Sigmoid colon (tissue), 7 donors: ENCODE measurements at places on chromosomes 1 and 21. TPM values are rescaled to one million over a fixed set of nuclear protein-coding genes. Genes with fewer than 3 reads are reported as not detected.

The FCRL5 gene
- not detected for polyA plus RNA-seq

The PAX7 gene
- not detected for polyA plus RNA-seq

The BMP8A gene
- 0.79 TPM for polyA plus RNA-seq

The GREM2 gene
- polyA plus RNA-seq = 3.8 TPM

The KRTAP21-2 gene
- not detected for polyA plus RNA-seq

The FBXO44 gene
- 14.2 TPM for polyA plus RNA-seq

The FCRL6 gene
- polyA plus RNA-seq = 0.38 TPM

The KRTAP12-2 gene
- polyA plus RNA-seq = not detected

The ORC1 gene
- 6.1 TPM for polyA plus RNA-seq

- no peak for DNase-seq
Observed at GRCh38 chr21:31136891-31137290, 98.6 kb upstream of the KRTAP19-8 start.

DNA sequence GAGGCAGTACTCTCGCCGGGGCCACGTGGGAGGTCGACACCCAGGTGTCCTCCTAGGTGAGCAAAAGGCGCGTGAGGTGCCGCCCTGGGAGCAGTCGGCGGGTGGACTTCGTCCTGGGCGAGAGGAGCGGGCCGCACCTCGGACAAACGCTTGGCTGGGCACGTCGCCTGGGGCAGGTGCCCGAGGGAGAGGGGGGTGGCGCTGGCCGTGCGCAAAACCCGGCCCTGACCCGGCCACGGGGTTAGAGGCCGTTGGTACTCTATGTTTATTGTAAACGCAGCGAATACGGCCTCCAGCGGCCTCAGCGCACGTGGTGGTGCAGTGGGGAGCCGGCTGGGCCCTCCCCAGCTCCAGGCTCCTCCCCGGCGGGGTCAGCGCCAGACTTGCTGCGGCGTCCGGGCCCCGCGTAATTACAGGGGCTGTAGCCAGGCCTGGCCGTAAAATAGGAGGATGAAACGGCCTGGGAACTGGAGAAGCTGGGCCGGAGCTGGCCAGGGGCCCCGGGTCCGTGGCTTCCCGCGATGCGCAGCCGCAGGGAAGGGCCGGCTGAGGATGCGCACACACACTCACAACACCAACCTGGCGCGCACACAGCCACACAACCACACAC, 1.6 kb upstream of the EFNA1 start:
- DNase-seq = peak; percentile 89

DNA sequence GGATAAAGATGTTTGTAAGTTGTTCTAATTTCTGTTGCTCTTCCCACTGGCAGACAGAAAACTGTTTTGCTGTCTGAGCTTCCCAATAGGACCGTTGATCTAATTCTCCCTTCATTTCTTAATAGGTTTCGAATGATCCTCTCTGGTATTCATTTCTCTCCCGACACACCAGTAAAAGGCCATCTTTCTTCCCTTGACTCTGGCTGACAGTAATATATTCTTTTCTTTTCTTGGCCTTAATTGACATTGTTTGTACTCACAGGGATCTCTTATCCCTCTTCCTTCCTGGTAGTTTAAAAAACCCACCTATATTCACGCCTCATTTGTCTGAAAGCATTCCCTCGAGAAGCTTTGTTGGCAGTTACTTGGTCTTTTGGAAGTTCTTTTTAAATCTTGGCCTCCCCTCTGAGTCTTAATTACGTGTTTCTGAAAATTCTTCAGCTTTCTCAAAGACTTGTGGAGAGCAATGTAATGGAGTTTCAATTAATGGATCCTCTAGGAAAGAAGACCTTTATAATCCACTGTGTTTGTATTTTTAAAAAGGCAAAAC, 40.3 kb downstream of the MAP10 start:
- DNase-seq = no peak

DNA sequence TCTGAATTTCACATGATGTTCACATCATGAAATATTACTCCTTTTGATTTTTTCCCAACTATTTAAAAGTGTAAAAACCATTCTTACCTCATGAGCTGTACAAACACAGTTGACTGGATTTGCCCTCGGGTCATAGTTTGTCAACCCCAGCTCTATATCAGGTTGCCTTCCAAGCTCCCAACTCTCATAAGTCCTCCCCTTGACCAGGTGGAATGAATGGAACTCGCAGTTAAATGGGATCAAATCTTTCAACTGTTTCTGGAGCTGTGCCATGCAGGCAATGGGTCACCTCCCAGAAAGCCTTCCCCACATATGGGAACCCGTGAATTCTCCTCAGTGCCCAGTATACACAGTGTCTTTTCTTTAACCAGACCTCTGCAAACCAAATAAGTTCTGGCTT, 169.8 kb upstream of the FOXD3 start:
- no peak for DNase-seq

DNA sequence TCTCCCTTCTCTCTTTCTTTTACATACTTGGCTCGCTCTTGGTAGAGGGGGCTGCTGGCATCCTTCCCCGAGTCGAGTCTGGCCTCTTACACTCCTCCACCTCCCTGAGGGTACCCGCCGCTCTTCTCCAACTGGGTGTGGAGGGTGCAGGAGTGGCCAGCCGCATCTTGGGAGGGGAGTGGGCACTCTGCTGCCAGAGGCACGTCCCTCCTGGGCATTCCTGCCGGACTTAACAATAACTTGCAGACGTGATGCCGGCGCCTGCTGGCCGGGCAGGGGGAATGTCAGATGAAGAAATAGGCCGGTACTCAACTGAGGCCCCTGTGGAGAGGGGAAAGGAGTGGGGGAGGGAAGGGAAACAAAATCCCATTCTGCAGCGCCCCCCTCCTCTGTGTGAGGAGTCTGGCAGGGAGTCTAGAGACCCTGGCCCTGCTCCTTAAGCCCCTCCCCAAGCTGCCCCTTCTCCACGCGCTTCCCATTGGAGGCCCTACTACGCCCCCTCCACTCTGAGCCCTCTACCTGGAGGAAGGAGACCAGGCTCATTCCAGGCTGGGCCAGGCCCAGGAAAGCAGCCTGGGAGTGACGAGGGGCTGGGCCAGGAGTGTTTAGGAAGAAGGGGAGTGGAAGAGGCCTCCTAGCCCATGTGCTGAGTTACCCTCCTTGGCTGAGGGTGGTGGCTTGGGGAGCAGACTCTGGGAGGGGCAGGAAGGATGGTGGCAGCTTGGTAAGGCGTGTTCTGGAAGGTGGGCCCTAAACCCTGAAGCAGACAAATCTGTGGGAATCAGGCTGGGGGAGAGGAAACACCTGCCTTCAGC, 1.8 kb downstream of the ATP2B4 start:
- DNase-seq = peak; percentile 86

- DNase-seq = no peak
Observed at GRCh38 chr1:105204836-105205371, 1455.2 kb downstream of the AMY1C start.

GRCh38 chr1:47725000-47725473, 272.1 kb downstream of the TRABD2B start:
- no peak for DNase-seq

- no peak for DNase-seq
Observed at GRCh38 chr21:44487831-44488230, 32.5 kb downstream of the LRRC3 start.

- DNase-seq = no peak
Observed at GRCh38 chr1:81846630-81847029, 45.9 kb downstream of the ADGRL2 start.

DNA sequence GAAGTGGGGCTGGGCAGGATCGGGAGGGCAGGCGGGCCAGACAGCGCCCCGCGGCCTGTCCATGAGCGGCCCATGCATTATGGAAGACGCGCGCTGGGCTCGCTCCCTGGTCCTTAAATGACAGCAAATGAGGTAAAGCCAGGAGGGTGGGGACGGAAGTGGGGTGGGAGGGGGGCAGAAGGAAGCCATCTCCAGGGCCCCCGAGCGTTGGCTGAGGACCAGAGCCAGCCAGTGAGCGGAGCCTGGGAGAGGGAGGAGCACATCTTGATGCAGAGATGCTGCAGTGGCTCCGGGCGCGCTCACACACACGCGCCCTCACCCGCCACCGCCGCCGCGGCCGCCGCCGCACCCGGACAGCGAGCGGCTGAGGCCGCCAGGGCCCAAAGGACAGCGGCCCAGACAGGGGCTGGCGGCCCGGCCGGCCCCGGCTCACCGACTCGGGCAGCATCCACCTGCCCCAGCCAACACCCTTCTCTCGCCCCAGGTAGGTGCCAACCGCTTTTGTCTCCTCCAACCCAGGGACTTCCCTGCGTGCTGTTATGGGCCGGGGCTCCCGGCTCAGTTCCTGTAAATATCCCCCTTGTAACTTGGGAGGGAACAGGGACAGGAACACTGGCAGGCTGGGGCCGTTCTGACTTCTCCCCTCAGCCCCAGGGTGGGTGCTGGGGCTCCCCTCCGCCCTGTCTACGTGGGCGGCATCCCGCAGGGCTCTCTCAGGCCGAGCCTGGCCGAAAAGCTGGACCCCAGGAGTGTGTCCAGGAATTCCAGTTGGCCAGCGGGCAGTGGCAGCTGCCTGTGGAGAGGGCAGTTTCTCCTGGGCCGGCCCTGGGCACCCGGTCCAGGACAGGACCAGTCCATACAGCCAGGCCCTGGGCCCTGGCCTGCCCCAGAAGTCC, at the start of gene CNTN2:
Gene CNTN2 (plus strand): TSS at position 302 of the 896 bp plus-strand sequence. CDS start 9,974 bp downstream, outside the sequence.
- no peak for DNase-seq

- DNase-seq = no peak
Observed at GRCh38 chr1:23836037-23836436, 10.8 kb upstream of the HMGCL start.

DNA sequence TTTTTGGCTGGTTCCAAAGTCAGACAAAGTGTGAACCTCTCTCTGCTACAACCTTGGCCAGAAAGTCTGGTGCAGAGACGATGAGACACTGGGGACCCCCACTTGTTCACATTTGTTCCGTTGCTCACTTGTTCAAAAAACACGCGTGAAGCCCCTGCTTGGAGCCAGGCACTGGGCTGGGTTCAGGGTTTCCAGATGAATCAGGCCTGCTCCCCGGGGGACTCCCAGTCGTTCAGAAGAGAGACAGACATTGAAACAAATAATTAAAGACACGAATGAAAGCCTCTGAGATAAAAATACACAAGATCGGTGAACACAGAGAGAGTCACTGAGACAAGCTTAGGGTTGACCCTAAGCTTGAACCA, 101.5 kb upstream of the RUNX3 start:
- no peak for DNase-seq

GRCh38 chr1:206524739-206525364, 17.5 kb downstream of the RASSF5 start:
- peak; percentile 52 for DNase-seq

GRCh38 chr1:204459706-204460105, 34.9 kb downstream of the PIK3C2B start:
- no peak for DNase-seq

DNA sequence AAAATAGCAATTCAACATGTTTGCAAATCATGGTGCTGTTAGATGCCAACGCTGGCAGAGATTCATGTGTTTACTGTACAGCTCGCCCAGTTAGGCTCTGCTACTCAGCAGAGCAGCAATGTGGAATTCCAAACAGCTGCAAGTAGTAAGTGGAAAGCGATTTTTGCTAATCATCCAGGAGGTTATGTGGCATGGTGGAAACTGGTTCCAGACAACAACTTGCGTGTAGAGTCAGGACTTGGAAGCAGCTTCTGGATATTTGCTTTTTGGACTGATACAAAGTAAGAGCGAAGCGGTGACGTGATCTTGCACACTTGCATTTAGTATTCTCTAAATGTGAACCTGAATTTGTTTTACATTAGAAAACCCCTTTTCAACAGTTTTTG, 27.1 kb upstream of the HHAT start:
- DNase-seq = no peak

DNA sequence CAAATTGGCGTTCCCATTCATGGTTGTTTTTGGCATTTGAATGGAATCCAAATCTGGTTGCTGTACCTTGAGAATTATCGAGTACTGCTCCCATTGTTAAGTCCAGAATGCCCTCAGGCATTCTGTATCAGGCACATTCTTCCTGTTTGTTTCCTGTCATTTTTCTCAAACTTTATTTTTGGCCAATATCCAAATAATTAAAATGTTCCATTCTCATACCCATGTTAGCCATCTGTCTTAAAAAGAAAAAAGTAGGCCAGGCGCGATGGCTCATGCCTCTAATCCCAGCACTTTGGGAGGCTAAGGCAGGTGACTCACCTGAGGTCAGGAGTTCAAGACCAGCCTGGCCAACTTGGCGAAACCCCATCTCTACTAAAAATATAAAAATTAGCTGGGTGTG, 29.3 kb upstream of the SHISA4 start:
- no peak for DNase-seq

DNA sequence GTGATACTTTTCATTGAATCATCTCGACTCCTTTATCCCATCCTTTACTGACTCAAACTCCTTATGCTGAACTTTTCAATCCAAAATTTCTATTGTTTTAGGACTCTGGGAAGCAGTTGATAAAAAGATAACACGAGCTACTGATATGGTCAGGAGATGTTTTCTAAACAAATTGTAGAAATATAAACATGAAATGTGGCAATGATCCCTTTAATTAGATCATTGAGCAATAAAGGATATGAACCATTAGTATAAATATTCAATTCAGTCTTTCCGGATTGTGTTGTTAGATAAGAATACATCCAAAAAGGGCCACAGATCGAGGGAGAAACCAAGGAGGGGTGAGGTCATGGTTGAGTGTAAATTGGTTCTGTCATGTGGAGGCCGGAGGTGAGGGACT, 88.4 kb downstream of the NID1 start:
- no peak for DNase-seq

DNA sequence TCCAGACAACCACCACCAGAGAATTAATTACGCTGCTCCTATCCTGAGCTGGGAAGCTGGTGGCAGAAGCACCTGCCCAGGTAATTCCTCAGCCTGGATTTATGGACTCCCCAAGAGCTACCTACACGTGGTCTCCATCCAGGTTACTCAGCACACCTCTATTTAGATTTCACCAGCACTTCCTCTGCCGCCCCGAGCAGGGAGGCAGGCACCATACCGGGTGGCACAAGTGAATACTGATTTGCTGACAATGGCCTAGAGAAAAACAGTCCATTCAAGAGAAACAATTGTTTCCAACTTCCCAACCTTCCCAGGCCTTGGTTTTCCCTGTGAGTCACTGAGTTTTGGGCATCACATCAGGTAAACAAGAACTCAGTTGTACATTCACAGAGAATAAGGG, 134.3 kb downstream of the MATN1 start:
- DNase-seq = no peak

GRCh38 chr1:145906954-145907753, 2.7 kb downstream of the ITGA10 start:
- DNase-seq = no peak

GRCh38 chr1:248094884-248095283, at the start of gene OR2L13:
TSS of gene OR2L13 (plus strand) at chr1:248095184. CDS start at chr1:248099376, 4,192 bp downstream.
- no peak for DNase-seq

DNA sequence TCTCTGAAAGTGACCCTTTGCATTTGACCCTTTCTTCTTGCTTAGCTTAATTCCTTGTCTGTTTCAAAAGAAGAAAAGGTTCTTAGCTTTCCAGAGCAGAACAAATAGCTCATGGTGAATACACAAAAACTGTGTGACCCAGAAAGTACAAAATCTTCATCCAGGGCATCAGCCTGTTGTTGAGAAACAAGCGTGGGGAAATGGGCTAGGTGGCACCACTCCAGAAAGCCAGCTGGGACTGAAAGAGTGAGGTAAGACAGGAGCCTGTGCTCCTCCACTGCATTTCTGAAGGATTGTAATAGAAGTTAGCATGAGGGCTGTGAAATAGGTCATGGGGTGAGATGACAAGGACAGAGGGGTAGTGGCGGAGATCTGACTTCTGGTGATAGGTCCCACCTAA, 45.8 kb downstream of the CYP2J2 start:
- no peak for DNase-seq

- DNase-seq = peak; percentile 81
Observed at GRCh38 chr1:45359882-45360513, 19.8 kb upstream of the MUTYH start.

- DNase-seq = no peak
Observed at GRCh38 chr1:238944028-238944427, 442.3 kb upstream of the CHRM3 start.

GRCh38 chr1:219383281-219383680, 209.6 kb downstream of the LYPLAL1 start:
- no peak for DNase-seq
